ENCODE measurements at places on chromosomes 7 and 10. TPM values are rescaled to one million over a fixed set of nuclear protein-coding genes. Genes with fewer than 3 reads are reported as not detected.
A peak's percentile ranks its signal among the peaks of the same experiment; 100 is the strongest.

DNA sequence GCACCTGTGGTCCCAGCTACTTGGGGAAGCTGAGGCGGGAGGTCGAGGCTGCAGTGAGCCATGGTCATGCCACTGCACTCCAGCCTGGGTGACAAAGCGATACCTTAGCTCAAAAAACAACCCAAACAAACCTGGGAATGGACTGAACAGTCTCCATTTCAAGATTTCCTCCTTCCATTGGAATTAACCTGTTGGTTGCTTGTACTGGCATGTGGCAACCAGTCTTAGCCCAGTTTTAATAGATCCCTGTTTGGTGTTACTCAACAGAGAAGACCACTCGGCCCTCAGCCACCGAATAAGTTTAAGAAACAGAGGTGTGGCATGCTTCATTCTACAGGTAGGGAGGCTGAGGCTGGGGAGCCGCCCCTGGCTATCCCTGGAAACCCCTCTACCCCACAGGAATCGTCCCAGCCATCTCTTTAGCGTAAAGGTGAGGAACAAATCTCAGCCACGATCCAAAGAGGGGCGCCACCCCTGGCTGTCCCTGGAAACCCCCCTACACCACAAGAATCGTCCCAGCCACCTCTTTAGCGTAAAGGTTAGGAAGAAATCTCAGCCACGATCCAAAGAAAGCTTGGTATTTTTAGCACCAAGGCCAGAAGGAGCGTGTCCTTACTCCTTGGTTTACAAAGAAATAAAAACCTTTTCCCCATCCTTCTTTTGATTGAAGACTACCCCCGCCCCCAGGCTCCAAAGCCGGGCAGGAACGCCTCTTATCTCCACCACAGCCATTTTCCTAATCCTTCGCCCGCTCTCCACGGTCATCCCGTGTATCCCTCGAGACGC, 861 bp upstream of the TSPAN14 start:
- DNase-seq: no peak

DNA sequence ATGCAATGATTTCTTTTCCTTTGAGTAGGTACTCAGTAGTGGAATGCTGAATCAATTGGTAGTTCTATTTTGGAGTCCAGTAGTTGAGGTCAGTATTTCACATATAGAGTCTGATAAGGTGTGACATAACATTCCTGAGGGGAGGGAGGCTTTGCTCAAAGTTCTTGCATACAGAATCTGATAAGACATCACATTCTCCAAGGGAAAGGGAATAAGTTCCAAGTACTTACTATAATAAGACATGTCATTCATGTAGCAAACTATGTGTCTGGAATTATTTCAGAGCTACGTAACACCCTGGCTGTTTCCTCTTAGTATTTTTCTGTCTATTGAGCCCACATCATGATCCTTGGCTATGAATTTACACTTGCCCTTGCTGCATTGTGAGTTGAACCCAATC, 74.3 kb upstream of the POM121L12 start:
- no peak for DNase-seq

GRCh38 chr7:114659409-114660125, 245.0 kb downstream of the FOXP2 start:
- DNase-seq: no peak

DNA sequence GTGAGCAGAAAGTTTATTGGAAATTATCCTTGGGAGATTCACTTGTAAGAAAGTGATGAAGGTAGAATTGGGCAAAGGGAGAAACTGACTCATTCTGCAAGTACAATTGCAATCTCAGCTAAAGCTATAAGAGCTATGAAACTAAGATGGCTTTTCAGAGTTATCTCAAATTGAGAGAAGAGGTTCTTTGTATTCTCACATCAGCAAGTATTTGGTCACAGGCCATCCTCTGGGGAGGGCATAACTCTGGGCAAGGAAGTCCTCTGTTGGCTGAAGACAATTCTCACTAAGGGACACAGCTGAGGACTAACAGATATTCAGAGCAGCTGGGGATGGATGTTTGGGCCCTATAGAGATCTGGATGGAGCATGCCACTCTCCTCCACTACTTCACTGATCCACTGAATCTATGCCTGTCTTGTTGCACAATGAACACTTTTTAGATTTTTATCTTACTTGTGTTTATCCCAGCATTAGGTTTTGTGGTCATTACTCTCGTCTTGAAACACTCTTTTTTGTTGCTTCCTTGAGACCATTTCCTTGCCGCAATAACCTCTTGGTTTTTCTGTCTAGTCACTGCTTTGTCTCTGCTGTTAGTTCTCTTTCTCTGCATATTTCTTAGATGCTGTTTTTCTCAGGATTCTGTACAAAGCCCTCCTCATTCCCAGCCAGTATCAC, 115.1 kb downstream of the GNAI1 start:
- no peak for DNase-seq

GRCh38 chr10:128096486-128097199, 29.6 kb downstream of the MKI67 start:
- DNase-seq: no peak

- no peak for DNase-seq
Observed at GRCh38 chr10:68125772-68126171, 16.5 kb downstream of the MYPN start.

GRCh38 chr7:56199639-56200038, 83.4 kb upstream of the NUPR2 start:
- DNase-seq: no peak

DNA sequence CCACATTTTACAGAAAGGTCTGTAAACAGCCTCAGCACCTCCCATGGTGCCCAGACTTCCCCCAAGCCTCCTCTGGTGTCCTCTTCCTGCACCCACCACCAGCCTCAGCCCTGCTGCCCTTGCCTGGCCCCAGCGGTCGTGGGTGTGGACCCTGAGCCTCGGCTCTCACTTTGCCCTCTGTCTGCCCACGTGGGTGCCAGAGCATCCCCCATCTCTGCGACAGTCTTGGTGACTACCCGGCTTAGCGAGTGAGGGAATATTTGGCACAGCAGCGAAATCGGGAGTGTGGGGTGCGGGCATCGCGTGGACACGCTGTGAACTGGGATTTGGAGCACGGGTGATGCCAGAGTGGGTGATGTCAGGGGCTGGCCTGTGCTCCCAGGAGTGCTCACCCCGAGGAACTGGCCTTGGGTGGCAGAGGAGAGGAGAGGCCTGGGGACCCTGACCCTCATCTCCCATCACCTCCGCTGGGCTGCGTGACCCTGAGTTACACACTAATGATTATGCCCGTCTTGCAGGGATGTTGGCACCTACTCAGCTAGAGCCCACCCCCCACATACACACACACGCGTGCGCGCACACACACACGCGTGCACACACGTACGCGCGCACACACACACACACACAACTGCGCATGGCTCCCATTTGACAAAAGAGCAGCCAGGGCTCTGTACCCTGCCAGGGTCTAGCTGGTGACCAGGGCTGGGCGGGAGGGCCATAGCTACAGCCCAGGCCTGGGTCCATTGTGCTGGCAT, 8.7 kb downstream of the ELFN1 start:
- no peak for DNase-seq

- no peak for DNase-seq
Observed at GRCh38 chr10:89184638-89185037, 22.5 kb downstream of the CH25H start.

- DNase-seq: no peak
Observed at GRCh38 chr7:47371733-47372368, 210.1 kb downstream of the TNS3 start.

DNA sequence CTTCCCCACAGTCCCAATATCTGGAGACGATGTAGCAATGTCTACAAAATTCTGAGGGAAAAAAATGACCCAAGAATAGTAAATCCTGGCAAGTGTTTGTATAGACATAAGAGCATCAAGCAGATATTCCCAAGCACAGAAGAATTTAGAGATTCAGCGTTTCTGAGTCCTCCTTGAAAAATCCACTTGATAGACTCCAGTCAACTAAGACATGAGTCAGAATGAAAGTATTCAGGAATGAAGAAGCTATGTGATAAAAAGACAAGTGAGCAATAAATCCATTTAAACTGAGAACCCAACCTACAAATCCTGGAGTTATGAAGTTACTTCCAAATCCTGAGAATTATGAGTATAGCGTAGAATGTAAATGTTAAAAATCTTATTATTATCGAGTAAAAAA, 86.1 kb upstream of the NPY start:
- DNase-seq: peak; percentile 39

DNA sequence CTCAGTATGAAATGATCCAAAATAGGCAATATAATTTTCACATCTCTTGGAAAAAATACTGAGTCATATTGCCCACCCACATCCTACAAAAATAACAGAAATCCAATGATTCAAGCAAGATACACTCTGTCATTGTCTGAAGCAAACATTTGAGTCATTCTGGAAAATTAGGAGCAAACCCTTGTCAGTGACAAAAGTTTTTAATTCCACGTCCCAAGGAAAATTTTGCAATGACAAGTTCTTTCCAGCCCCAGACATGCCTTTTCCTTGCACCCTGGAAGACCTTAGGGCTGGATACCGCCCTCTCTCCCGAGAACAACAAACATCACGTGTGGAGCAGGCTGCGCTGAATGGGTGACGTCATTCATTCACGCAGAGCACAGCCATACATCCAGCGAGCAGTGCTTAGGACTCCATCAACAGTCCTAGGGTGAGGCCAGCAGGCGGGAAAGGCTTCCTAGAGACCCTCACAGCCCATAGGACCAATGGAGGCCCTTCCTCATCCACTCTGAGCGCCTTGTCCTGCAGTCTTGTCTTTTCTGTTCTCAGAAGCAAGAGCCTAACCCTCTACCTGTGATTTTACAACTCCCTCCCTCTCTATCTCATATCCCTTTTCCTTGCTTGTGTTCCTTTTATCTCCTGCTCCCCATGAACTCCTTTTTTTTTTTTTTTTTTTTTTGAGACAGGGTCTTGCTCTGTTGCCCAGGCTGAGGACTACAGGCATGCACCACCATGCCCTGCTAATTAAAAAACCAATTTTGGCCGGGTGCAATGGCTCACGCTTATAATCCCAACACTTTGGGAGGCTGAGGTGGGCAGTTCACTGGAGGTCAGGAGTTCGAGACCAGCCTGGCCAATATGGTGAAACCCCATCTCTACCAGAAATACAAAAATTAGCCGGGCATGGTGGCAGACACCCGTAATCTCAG, 23.5 kb upstream of the KDM7A start:
- DNase-seq: no peak

GRCh38 chr10:131032329-131033165, 279.0 kb downstream of the TCERG1L start:
- DNase-seq: no peak

DNA sequence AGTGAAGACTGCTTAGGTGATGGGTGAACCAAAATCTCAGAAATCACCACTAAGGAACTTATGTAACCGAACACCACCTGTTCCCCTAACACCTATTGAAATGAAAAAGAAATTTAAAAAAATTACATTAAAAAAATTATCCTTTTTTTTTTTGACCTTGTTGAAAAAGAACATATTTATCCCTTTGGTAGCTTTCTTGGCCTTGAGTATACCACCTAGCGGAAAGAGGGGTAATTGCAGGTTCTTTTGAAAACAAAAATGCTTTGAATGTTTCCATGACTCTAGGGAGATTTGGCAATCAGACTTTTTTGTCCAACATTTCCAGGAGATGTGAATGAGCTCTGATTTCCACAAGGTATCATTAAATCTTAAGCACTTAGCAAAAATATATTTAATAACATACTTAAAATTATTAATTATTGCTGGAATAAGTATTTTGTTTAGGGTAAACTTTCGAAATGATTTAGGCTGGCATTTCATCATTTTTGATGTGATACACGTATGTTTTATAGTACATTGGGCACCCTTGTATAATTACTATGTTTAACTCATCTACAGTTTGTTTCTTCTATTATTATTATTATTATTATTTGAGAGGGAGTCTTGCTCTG, 47.0 kb upstream of the ELMO1 start:
- DNase-seq: no peak

DNA sequence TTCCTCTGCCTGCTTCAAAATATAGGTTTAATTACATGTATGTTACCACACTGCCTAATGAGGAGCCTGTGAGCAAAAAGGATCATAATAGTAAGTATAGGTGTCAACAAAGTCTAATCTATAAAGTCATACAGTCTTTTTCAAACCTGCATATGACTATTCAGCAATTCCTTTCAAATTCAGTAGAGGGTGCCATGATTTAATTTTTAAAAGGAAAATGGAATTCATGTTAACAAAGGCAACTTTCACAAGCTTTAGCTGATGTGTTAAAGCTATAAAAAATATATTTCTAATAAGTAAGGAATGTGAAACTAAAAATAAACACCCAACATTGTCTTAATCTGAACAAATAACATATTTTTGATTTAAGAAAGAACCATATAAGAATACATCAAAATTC, 52.1 kb downstream of the MPP7 start:
- DNase-seq: no peak

DNA sequence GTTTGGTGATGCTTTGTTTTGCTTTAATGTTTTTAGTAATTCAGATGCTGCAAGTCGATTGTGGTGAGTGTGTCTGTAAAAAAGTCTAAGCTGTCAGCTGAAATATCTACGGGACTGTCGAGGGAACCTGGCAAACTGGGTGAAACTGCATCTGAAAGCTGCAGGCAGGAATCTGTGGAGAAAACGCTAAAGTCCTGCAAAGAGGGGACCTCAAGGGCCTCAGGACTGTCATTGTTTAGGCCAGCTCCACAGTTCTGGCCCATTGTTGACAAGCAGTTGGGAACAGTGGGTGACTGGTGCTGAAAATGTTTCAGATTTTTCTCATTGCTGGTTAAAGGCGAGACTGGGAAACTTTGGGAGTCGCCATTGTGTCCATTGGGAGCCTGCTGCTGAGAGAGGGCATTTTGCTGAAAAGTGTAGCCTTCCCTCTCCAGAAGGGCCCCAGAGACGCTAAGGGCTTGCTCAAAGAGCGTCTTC, 1.8 kb downstream of the HOXA2 start:
- no peak for DNase-seq

DNA sequence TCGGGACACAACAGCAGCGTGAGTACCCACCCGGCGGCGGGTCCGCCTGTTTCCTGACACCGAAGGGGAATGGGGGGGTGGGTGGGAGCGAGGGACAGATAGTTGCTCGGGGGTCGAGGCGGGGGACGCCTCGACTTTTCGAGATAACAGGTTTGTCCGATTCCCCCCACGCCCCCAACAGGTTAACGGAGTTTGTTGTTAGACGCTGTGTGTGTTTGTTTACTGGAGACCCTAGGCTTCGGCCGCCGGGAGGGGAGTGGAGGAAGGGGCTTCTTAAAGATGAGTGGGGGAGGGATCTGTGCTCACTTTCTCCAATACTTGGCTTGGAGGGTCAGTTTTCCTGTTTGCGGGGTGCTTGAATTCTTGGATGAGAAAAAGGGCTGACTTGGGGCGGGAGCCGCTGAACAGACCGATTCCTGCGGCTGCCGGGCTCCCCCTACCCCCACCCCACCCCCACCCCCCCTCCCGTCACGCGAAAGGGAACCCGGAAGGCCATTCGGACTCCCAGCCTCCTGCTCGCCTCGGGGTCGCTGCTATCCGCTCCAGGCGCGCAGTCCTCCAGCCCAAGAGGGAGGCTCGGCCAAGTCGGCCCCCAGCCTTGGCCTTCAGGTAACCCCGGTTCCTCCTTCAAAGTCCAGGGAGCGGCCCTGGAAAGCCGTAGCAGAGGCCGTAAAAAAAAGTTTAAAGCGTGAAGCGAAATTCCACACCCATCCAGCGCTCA, 1.0 kb downstream of the SORCS3 start:
- peak; percentile 90 for DNase-seq

Gene NEURL1
- 0.50 TPM for total RNA-seq

Gene DNAJB9
- total RNA-seq: 26.5 TPM

Gene ACSL5
- 10.9 TPM for total RNA-seq

Gene GSTO2
- total RNA-seq: 0.52 TPM

Gene HKDC1
- total RNA-seq: 0.06 TPM

Gene ZNRF2
- total RNA-seq: 22.0 TPM

Gene INPP5A
- total RNA-seq: 301 TPM

Gene CDK1
- total RNA-seq: 0.66 TPM

Gene SLC39A12
- not detected for total RNA-seq

All from esophagus muscularis mucosa (tissue), 4 donors.